ENCODE measurements at places on chromosomes 16 and 17.

GRCh38 chr17:46943501-46944393 is 20.8 kb downstream of the GOSR2 start:
- DNase-seq = no peak

DNA sequence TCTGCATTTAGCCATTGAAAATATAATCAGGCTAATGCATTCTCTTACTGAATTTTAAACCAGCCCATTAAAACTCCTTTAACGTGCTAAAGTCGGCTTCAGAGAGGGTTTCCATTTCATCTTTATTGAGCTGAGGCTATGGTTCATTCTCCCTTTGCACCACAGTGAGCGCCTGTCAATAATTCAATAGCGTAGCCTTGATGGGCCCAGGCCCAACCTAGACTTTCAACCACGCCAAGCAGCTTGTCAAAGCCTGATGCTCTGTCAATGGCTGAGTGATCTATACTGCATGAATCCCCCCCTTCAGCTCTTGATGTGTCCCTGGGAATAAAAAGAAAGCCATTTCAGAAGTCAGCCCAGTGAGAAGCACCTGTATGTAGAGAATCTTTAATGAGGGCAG is 106.0 kb downstream of the RBFOX1 start:
- no peak for DNase-seq

- no peak for DNase-seq
Observed at GRCh38 chr16:70359552-70359951, 12.8 kb downstream of the DDX19A start.

GRCh38 chr17:7404737-7405349 is 946 bp upstream of the TMEM256 start:
- no peak for DNase-seq

DNA sequence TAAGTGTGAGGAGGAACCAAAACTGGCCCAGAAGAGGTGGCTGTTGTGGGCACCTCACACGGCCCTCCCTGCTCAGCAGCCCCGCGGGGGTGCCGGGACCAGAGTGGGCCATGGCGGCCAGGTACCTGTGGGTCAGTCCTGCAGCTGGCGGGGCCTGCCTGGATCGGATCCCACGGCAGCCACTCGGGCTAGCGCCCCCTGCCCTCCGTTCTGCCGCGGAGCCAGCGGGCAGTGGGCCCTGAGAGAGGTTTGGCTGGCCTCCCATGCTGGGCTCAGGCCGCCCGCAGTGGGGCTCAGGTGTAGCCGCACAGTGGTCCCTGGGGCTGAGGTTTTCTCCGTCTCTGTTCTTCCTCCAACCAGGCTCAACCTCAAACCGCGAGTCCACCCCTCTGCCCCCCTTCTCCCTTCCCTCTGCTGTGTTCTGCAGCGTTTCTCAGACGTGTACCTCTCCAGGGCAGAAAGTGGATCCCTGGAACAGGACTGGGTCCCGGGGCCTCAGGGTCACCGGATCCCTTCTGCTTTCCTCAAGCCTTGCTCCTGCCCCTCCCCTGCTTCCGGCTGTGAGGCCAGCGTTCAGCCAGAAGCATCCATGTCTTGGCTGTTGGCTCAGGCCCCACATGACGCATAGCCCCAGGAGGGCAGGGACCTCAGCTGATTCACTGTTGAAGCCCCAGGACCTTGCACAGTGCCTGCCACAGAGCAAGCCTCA is 28.6 kb upstream of the ITGA3 start:
- DNase-seq = no peak

Data from esophagus squamous epithelium (tissue), 5 donors.